Cardiac muscle cell (in vitro differentiated cells and primary cell): ENCODE measurements at places on chromosomes 1 and 21. TPM values are rescaled to one million over a fixed set of nuclear protein-coding genes. Genes with fewer than 3 reads are reported as not detected.
A peak's percentile ranks its signal among the peaks of the same experiment; 100 is the strongest.

DNA sequence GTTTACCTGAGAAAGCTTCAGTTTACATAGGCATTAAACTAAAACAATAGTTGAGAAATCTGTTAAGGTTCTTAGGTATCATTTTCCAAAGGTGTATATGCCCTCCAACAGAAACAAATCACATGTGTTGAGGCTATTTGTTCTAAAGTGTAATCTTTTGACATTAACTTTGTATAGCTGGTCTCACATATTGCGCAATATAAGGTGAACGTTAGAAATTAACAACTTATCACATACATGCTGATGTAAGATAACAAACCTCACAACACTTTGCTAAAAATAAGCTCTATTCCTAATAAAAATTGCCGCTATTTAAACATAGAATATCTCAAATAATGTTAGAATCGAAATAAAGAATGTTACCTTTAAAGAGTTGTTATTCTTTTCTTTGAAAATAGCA lies 340.6 kb downstream of the SRGAP2C start:
- H3K4me1 ChIP-seq, result no peaks in the 10 kb centered on the region
- H3K4me3 ChIP-seq, result no peak overlapping the region
- peaks cover 3% of the 10 kb centered on the region for H3K27me3 ChIP-seq
- H3K36me3 ChIP-seq, result no peaks in the 10 kb centered on the region

The LYPD8 gene
- total RNA-seq, result not detected in 2 replicates

- H3K36me3 ChIP-seq, result no peaks in the 10 kb centered on the region
- peak overlapping the region; percentile 70 for H3K27ac ChIP-seq
- H3K27me3 ChIP-seq, result no peaks in the 10 kb centered on the region
- peak; percentile 16 for DNase-seq
Measured at GRCh38 chr1:42282867-42283583, 52.0 kb downstream of the FOXJ3 start.

DNA sequence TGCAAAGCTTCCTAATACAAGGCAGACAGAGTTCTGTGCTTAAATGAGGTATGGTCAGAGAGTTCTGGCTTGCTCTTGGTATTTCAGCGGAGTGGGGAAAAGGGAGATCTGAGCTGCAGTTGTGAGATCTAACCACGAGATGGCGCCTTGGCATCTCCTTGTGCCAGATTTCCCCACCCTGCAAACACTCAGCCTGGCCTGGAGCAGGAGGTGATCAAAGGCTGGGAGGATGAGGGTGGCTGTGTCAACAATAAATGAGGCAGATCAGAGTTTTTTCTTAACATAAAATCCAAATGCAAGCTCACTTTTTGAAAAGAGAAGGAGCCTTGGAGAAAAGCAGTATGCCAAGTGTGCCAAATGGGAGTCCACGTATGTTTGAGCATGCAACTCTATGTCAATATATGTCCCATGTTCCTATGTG lies 4.1 kb upstream of the TFAP2E start:
- no peak overlapping the region for H3K27ac ChIP-seq
- peak; percentile 81 for DNase-seq
- H3K4me1 ChIP-seq, result no peaks in the 10 kb centered on the region
- no peak overlapping the region for H3K4me3 ChIP-seq
- peaks cover 52% of the 10 kb centered on the region for H3K27me3 ChIP-seq

DNA sequence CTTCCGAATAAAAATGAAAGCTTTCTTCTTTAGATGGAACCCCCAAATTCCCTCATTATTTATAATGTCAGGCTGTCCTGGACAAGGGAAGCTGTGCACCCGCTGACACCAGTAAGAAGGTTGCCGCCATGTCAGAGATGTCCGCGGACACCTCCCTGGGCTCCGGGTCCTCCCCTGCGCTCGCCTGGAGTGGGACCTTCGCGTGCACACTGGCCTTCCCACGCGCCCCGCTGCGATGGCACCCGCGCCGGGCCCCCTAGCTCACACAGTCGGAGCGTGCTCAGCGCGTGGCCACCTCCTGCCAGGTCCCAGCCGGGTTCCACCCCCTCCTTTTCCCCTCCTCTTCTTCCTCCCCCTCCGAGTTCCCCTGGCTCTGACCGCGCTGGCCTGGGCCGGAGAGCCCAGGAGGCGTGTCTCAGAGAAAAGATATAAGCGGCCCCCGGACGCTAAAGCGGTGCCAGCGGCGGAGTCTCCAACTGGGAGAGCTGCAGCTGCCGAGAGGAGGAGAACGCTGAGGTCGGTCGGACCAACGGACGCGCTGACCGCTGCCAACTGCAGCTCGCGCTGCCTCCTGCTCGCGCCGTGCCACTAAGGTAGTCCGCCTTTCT lies at the start of gene G0S2:
G0S2 (plus strand) TSS at position 456 of the 608 bp plus-strand sequence. CDS start 273 bp downstream, outside the sequence.
- peak within 1 kb of the TSS; percentile 27 for H3K4me3 ChIP-seq
- DNase-seq, result peak; percentile 83
- H3K4me1 ChIP-seq, result peaks cover 18% of the 10 kb centered on the region
- H3K27me3 ChIP-seq, result peaks cover 60% of the 10 kb centered on the region
- no peaks in the 10 kb centered on the region for H3K36me3 ChIP-seq
